NCI-H510A treated with DMSO at 0.1 percent for 48 hours (cell line): ENCODE measurements at places on chromosomes 7 and 10.

GRCh38 chr10:47287365-47287802 lies 12.6 kb upstream of the GDF10 start:
- DNase-seq, result no peak

DNA sequence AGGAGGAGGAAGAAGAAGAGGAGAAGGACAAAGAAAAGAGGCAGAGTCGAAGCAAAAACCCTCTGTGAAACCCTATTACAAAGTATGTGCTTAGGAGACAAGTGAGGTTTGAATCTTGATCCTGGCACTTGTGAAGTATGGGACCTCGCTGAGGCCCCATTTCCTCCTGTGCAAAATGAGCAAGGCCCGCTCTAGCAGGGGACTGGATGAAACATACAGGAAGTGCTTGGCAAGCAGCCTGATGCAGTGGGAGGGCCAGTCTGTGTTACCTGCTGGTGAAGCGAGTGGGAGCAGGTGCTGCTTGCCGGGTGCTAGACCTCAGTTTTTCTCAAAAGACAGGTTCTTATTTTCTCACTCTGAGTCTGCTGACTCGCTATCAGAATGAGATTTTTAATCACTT lies 150.4 kb downstream of the JCAD start:
- no peak for DNase-seq

- DNase-seq, result no peak
Observed at GRCh38 chr10:71911296-71911953, 52.8 kb upstream of the CHST3 start.

- DNase-seq, result no peak
Observed at GRCh38 chr10:110323503-110323902, 18.8 kb upstream of the SMNDC1 start.

DNA sequence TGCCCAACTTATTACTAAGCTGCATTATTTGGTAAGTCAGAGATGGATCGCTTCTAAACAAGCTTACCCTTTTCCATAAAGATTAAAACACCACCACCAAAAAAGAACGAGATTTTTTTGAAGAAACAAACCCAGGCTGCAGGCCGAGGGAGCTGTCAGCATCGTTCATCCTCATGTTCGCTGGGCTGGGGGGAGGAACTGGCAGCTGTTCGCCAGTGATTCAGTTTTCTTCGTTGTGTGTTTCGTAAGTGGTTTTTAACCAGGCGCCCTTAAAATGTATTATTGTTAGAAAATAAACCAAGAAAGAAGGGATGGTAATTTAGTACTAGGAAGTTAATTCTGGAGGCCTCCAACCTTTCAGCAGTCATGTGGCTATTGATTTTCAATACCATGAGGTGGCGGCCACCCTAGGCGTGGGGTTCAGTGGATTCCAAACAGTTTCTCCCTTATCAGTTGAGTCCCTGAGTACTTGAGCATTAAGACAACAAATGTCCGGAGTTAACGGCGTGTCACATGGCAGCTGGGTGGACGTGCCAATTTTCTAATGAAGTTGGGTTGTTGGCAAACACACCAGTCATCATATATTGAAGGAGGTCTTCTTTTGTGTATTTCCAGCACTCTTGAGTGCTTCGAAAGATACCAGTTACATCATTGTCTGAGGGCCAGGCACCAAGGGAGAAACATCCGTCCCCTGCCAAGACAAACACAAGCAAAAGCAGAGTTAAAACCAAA lies 173.2 kb downstream of the EBF3 start:
- no peak for DNase-seq

DNA sequence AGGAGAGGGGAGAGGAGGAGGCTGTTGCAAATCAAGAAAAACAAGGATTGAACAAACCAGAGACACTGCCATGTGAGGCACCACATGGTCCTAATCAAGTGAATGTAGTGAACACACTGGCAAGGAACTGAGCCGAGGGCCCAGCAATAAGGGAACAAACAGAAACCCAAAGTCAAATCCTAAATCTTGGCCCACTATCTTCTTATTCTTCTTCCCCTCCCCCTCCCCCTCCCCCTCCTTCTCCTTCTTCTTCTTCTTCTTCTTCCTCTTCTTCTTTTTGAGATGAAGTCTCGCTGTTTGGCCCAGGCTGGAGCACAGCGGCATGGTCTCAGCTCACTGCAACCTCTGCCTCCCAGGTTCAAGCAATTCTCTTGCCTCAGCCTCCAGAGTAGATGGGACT lies 24.0 kb downstream of the KIAA1549 start:
- DNase-seq, result no peak

DNA sequence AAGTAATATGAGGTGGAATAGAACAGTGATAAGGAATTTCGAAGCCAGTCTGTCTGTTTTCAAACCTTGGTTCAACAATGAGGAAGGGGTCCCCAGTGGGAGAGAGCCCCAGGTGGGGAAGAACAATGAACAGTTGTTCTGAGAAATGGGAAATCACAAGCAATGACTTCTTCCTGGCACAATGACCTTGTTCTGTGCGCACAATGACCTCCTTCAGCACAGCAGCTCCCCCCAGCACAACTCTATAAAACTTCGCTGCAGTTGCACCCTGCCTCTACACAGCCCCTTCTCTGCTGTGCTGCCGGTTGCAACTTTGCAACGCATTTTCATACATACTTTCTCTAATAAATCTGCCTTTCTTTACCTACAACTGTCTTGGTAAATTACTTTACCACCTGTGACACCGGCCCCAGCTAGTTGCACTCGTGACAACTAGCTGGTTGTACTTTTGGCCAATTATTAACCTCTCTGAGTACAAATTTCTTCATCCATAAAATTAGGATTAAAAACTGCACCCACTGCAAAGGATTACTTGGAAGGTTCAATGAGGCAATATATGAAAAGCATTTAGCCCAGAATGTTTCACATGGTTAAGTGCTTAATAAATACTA lies 40.5 kb downstream of the ASB4 start:
- DNase-seq, result no peak

DNA sequence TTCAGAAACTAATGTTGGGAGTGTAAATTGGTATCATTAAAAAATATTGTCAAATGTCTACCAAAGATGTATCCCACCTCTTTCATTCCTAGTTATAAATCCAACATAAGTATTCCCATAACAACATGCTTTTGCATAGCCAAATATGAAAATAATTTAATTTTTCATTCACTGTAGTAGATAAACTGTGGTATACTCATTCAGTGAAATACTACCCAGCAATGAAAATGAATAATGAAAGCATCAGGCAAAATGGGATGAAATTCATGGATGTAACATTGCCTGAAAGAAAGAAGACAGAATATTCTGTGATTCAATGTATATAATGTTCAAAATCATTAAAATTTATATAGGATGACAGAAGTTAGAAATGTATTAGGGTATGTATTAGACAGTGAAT lies 629.0 kb upstream of the MBL2 start:
- no peak for DNase-seq

- no peak for DNase-seq
Observed at GRCh38 chr10:49595713-49596492, 14.2 kb upstream of the SLC18A3 start.

GRCh38 chr7:150621376-150621775 lies 10.8 kb downstream of the GIMAP6 start:
- no peak for DNase-seq

DNA sequence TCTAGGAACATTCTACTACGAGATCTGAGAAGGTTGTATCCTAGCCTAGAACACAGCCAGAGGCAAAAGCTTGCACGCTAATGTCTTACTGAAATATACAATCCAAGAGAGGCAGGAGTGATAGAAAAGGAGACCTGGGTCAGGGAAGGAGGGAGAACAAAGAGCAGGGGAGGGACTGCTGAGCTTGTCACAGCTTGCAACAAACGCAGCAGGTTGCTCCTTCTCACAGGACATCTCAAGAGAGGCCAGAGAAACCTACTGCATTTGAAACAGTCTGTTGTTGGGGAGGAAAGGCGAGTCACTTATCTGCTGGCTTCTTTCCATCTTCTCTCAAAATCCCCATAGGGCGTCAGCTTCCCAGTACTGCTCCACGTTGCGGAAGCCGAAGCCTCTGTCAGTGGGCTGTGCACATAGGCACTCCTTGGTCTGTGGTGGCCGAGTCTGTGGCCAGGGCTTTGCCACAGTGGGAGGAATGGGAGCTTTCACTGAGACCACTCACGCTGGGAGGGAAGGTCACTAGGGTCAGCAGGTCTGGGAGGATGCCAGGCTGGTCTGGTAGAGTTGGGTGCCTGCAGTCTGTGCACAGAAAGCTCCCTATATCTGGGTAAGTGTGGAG lies 25.8 kb upstream of the GPNMB start:
- no peak for DNase-seq

GRCh38 chr7:102306916-102307677 lies 20.4 kb downstream of the SH2B2 start:
- DNase-seq, result no peak

DNA sequence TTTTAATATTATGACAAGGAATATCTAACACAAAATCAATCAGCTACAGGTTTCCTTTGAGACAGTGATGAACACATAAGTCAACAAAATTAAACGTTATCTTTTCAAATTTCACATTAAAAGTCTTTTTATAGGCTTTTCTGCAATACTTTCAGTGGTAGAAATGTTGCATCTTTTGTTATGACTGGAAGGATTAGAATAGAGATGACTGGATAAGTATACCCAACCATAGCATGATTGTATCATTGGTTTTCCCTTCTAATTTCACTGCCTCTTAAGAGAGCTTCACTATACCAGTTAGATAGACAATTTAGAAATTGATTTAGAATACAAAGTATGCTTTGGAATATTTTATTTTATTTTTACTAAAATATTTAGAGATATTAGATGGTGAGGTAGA lies 273.9 kb downstream of the PHF14 start:
- no peak for DNase-seq

DNA sequence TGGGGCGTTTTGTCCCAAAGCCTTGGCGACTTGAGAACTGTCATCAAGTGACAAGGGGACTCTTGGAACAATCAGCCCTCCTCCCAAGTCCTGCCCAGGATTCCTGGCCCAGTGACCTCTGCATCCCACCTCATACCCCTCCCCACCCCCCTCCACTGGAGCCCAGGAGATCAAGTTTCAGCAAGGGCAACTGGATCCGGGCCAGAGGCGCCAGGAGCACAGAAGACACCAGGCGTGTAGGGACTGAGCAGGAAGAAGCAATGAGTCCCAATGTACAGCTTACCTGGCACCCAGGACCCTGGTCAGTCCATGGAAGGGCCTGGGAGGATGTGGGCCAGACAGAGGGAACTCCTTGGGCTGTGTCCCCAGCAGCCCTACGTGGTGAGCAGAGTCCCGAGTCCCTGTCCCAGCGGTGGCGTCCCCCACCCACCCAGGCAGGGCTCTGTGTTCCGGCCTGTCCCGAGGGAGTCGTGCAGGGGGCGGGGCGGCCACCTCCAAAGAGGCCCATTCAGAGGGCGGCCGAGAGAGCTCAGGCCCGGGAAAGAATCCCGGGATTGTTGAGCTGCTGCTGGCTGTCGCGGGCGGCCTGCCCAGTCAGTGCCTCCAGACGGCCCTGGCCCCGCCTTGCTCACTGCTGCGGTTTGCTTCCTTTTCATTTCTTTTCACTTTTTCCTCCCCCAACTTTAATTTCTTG lies 254.1 kb downstream of the TNS3 start:
- no peak for DNase-seq

DNA sequence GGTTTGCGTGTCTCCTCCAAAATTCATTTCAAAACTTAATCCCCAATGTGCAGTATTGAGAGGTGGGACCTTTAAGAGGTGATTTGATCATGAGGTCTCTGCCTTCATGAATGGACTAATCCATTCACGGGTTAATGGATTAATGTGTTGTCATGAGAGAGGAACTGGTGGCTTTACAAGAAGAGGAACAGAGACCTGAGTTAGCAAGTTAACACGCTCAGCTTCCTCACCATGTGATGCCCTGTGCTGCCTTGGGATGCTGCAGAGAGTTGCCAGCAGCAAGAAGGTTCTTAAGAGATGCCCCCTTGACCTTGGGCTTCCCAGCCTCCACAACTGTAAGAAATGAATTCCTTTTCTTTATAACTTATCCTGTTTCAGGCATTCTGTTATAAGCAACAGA lies 3.7 kb upstream of the TCTN3 start:
- no peak for DNase-seq

GRCh38 chr7:17646253-17646956 lies 293.9 kb downstream of the SNX13 start:
- no peak for DNase-seq

GRCh38 chr7:150397346-150398107 lies 18.4 kb downstream of the ZNF775 start:
- no peak for DNase-seq

- DNase-seq, result peak; percentile 5
Observed at GRCh38 chr7:64618785-64619456, 47.0 kb upstream of the ZNF107 start.

- no peak for DNase-seq
Observed at GRCh38 chr7:103718482-103719061, 270.9 kb downstream of the RELN start.

- no peak for DNase-seq
Observed at GRCh38 chr10:89047397-89047796, 56.8 kb downstream of the FAS start.

DNA sequence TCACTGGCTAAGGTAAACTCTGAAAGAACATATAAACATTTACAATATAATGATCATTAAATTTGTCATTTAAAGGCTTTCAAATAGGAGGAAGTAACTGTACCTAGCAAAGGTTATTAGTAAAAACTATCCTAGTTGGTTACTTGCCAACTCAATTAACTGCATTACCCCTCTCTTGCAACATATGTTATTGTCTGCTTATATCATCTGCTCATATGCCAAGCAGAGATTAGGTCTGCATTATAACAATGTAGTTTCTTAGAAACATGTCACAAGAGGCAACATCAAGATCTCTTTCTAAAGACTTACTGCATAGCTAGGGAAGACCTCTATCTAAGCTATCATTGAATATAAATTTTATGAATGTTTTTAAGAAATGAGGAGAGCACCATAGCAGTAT lies 132.5 kb downstream of the RELN start:
- no peak for DNase-seq

GRCh38 chr7:103569621-103570305 lies 123.8 kb upstream of the SLC26A5 start:
- no peak for DNase-seq
